ENCODE measurements at places on chromosomes 11 and 22.

GRCh38 chr11:93464927-93465540 lies 78.2 kb downstream of the SMCO4 start:
- no peak for DNase-seq

GRCh38 chr11:69906453-69906907 lies 87.3 kb upstream of the FGF3 start:
- no peak for DNase-seq

DNA sequence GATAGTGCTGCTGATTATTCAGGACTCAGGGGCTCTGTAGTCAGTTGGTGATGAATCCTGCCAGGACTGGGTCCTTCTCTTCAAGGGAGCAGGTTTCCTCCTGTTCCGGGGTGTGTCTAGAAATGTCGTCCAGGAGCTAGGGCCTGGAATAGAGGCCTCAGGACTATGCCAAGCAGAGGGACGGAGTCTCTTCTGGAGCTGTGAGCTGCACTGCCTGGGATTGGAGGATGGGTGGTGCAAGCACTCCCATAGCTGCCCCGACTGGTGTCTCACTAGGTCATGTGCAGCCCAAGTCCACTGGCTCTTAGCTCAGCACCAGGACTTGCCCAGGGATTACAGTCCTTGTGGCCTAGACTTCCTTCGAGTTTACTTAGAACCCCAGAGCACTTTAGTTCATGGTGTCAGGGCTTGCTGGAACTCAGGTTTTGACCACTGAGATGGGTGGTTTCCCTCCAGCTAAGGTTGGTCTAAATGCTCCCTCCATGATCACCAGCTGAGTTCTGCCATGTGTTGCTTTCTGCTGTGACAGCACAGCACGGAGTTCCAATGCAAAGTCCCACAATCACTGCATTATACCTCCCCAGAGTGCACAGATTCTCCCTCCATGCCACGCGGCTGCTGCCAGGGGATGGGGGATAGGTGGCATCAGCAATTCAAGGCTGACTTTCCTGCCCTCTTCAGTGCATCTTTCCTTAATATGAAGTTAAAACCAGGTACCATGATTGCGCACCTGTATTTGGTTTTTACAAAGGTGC lies 42.6 kb upstream of the SHANK2 start:
- no peak for DNase-seq

DNA sequence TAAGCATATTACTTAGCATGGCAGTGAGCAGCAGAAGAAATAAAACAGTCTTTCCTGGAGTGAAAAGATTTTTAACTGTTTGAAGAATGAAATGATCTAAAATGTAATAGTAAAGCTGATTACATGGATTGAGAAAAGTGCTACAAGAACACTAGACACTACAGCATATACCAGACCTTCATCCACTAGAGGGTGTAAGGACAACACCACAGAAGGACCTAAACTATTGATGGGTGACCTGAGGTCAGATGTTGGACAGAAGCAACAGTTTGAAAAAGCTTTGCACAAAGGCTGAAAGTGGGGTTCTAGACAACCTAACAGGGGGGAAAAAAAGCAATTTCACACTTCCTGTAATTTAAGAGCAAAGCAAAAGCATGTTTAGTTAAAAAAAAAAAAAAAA lies 97.7 kb downstream of the RBFOX2 start:
- DNase-seq = peak; percentile 8

GRCh38 chr11:93659841-93660240 lies 1.6 kb upstream of the CEP295 start:
- no peak for DNase-seq

DNA sequence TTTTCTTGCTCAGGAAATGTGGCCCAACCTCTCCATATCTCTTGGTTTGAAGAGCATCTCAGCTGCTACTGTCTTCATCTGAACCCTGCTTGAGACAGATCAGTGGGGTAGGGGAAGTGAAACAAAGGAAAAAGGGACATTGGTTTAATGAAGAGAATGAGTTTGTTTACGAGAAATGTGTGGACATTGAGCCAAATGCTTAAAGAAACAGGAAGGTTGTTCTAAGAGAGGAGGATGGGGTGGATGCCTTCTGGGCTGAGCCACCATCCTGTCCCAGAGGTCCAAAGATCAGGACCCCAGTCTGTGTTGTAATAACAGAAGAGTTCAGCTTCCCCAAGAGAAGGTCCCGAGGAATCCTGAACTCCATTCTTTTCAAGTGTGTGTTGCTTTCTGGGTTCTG lies 369.7 kb downstream of the INSC start:
- no peak for DNase-seq

DNA sequence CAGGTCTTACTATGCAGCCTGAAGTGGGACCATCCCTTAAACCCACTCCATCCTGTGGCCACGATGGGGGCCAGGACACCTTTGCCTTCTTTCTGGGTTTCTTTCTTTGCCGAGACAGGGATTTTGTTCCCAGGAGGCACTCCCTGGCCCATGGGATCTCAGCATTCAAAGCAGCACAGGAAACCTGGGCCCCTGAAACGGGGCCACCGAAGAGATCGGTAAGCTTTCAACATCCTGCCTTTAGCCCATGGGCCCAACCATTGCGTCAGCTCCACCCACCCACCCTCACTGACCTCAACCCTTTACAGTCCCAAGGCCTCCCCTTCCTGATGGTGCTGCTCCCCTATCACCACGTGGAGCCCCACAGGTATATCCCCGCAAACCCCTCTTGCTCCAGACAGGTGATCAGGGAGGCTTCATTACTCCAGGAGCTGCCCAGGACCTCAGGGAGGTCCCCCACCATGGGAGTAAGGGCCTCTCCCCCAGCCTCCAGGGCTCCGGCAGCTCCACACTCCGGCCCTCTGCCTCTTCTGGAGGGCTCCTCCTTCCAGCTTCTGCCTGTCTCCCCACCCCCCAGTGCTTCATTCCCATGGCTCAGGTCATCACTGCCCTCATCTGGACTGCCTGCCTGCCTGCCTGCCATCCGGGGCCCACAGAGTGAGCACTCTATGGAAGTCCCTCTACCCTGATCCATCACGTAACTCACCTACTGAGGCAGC lies 42.0 kb upstream of the TUB start:
- no peak for DNase-seq

- DNase-seq = peak; percentile 43
Observed at GRCh38 chr11:122108192-122108799, 7.7 kb downstream of the BLID start.

DNA sequence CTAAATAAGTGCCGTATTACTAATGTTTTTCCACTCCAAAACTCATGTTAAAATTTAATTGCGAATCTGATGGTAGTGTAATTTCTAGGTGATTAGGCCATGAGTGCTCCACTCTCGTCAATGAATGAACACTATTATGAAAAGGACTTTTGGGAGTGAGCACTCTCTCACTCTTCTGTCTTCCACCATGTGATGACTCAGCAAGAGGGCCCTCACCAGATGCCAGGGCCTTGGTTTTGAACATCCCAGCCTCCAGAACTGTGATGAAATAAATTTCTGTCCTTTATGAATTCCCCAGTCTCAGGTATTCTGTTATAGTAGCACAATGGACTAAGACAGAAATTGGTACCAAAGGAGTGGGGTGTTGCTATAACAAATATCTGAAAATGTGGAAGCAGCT lies 8.1 kb downstream of the JRKL start:
- DNase-seq = no peak

DNA sequence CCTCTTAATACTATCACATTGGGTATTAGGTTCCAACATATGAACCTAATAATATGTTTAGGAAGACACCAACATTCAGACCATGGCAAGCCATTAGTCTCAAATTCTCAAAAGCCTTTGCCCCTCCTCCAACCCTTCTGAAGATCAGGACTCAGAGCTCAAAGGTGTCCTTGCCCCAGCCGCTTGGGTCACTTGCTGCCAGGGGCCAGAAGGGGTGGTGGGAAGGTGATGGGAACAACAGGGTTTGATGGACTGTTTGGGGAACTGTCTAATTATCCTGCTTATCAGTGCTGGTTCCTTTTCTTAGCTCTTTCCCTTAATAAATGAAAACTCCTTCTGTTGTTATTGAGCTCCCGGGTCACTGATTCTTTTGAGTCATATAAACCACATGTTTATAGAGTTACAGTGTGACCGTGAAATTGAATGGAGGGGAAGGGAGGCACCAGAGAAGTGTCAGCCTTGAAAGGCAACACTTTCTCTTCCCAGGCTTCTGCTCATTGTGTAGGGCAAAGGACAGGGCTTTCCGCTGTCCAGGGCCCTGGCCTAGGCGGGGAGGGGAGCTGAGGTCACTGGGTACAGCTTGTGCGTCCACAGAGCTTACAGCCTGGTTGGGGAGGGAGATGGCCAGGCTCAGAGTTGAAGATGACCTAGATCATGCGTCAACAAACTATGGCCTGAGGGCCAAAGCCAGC lies 105.1 kb downstream of the FBXO7 start:
- DNase-seq = no peak

GRCh38 chr11:18088966-18089365 lies 16.9 kb downstream of the SAAL1 start:
- no peak for DNase-seq

DNA sequence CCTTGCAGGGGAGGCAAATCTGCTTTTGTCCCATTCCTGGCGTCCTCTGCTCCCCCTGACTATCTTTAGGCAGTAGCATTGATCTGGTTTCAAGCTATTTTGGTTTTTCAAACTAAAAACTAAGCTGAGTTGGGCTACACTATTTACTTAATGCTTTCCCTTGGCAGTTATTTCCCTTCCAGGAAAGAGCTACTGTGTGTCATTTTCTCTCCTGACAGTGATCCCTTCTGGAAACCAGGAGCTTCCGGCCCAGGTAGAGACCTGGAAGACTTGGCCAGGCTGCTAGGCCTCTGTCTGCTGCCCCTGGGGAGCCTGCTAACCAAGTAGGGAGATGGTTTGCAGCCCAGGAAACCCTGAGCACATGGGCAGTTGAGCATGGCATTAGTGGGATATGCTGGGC lies 35.0 kb downstream of the NAV2 start:
- DNase-seq = no peak

GRCh38 chr22:17974703-17975372 lies 49.5 kb downstream of the MICAL3 start:
- DNase-seq = peak; percentile 29

- no peak for DNase-seq
Observed at GRCh38 chr11:134460881-134461280, 48.8 kb upstream of the B3GAT1 start.

GRCh38 chr11:44030996-44031395 lies 16.8 kb upstream of the ACCSL start:
- DNase-seq = no peak

- no peak for DNase-seq
Observed at GRCh38 chr11:21278840-21279239, 609.5 kb downstream of the NELL1 start.

DNA sequence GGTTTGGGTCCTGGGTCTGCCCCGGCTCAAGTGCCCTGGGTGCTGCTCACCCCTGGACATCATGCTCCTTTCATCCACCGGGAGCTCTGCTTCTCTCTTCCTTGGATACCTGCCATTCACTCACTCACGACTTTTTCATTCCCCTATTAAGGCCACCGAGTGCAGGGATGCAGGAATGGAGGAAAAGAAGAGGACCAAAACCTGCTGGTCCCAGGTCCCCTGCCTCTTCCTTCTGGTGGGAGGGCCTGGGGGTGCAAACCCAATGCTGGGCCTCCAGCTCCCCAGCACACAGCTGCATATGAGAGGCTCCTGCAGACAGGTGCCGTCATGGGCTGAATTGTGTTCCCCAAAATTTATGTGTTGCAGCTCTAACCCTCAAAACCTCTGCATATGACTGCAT lies 36.8 kb upstream of the MYEOV start:
- no peak for DNase-seq

DNA sequence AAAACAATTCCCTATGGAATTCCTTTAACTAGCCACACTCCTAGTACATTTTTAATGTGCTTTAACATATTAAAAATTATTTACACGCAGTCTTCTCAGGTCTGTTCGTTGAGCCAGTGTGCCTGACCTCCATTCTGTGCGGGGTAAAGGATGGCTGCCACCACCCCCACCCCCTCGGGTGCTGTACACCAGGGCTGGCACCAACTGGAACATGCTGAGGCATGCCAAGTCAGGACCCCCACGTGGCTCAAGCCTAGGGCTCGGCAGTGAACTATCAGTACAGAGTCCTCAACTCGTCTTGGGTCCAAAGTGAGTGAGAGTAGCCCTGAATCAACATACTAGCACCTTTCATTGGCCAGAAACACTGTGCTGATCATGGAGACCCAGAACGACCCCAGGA lies 32.5 kb upstream of the PHF21B start:
- DNase-seq = no peak

DNA sequence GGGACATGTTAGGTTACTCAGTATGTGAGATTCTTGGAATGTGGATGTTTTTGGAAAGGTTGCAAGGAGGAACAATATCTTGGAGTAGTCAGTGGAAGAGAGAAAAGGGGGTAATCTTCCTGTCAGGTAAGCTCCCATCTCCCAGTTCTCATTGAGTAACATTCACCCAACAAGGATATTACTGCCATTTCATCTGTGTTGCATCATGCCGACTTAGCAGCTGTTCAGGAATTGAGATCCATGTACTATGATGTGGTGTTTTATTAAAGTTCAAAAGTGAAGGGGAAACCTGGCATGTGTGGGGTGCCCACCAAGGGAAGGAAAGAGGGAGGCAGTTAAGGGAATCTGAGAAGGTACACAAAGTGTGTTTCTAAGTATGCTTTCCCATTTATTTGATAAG lies 58.4 kb upstream of the RASSF10 start:
- DNase-seq = no peak

DNA sequence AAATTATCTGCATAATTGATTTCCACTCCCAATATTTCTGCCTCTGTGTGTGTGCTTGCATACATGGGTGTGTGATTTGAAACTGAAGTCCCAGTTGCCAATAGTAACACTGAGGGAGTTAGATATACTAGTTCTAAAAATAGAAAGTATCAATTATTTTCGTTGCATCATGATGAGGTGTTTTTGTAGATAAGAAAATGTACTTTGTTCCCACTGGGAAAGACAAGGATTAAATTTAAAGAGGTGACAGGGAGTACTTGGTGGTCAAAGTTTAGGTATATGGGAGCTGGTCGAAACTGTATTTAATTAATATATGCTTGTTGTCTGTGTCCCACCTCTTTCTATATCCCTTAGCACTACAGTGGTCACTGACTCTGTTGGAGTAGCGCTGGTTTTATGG lies 444.5 kb downstream of the NELL1 start:
- DNase-seq = no peak

- peak; percentile 12 for DNase-seq
Observed at GRCh38 chr22:38080850-38081635, 2.9 kb downstream of the SLC16A8 start.

DNA sequence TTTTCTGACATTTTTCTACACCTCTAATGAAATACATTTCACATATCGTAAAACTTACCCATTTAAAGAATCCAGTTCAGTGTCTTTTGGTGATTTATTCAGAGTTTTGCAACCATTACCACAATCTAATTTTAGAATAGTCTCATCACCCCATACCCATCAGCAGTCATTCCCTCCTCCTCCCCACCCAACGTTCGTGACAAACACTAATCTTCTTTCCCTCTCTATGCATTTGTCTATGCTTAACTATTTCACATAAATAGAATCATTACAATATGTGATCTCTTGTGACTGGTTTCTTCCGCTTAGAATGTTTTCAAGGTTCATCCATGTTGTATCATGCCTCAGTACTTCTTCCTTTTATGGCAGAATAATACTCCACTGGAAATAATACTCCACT lies 9.5 kb downstream of the TTC28 start:
- DNase-seq = no peak

GRCh38 chr11:107496011-107496410 lies 38.4 kb upstream of the CWF19L2 start:
- no peak for DNase-seq
